Activated CD4-positive, alpha-beta memory T cell treated with anti-CD3 and anti-CD28 coated beads, Interleukin-2, amount 10 ng/mL, durations not matched to agents 7 days and 5 days (primary cell): ENCODE measurements at places on chromosomes 11 and 22.

GRCh38 chr11:119120639-119121007, 757 bp upstream of the HINFP start:
- peak overlapping the region; percentile 76 for H3K27ac ChIP-seq
- no peak for DNase-seq
- H3K27me3 ChIP-seq, result no peaks in the 10 kb centered on the region
- H3K36me3 ChIP-seq, result peaks cover 32% of the 10 kb centered on the region
- peak overlapping the region; percentile 93 for H3K4me3 ChIP-seq

GRCh38 chr11:23556163-23556750, 696.0 kb upstream of the CCDC179 start:
- H3K27me3 ChIP-seq, result no peaks in the 10 kb centered on the region
- H3K36me3 ChIP-seq, result no peaks in the 10 kb centered on the region
- H3K4me1 ChIP-seq, result no peaks in the 10 kb centered on the region
- DNase-seq, result no peak
- H3K4me3 ChIP-seq, result no peak overlapping the region
- no peak overlapping the region for H3K27ac ChIP-seq

GRCh38 chr11:75795276-75796090, 19.5 kb upstream of the UVRAG start:
- no peaks in the 10 kb centered on the region for H3K27me3 ChIP-seq
- H3K4me3 ChIP-seq, result no peak overlapping the region
- no peaks in the 10 kb centered on the region for H3K36me3 ChIP-seq
- H3K27ac ChIP-seq, result no peak overlapping the region
- DNase-seq, result no peak

GRCh38 chr11:57798905-57799559, 37.4 kb downstream of the CTNND1 start:
- no peak for DNase-seq
- H3K27ac ChIP-seq, result peak overlapping the region; percentile 2
- H3K4me1 ChIP-seq, result peaks cover 37% of the 10 kb centered on the region

- no peak overlapping the region for H3K27ac ChIP-seq
- no peaks in the 10 kb centered on the region for H3K36me3 ChIP-seq
- no peak overlapping the region for H3K4me3 ChIP-seq
- H3K27me3 ChIP-seq, result peaks cover 17% of the 10 kb centered on the region
These were observed 11.1 kb upstream of the POU2F3 start for GRCh38 chr11:120228794-120229384.
